ENCODE measurements at places on chromosomes 13 and 19.

DNA sequence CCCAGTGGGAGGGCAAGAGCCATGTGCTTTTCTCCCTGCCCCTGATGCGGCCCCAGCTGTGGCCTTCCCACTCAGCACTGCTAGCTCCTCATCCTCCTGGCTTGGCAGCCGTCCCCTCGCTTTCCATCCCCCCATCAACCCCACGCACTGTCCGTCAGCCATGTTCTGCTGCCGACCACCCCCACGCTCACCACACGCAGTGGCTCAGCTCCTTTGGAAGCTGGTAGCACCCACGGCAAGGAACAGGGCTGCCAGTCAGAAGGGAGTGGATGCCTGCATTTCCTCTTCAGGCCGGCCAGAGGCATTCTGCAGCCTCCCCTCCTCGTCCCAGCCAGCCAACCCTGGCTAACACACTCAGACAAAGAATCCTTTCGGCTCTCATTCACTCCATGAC lies 6.3 kb downstream of the CALM3 start:
- no peak for DNase-seq

GRCh38 chr13:110652231-110652730 lies 36.9 kb downstream of the NAXD start:
- DNase-seq: no peak

GRCh38 chr19:33946535-33947264 lies 150.0 kb downstream of the KCTD15 start:
- no peak for DNase-seq

GRCh38 chr13:108269601-108270328 lies at the start of gene TNFSF13B:
TSS of gene TNFSF13B (plus strand) at chr13:108269718. CDS start at chr13:108269896, 178 bp downstream.
- DNase-seq: peak; percentile 46

GRCh38 chr13:99969453-99969918 lies 2.1 kb downstream of the ZIC5 start:
- no peak for DNase-seq

GRCh38 chr19:750640-751423 lies at the start of gene MISP:
TSS of gene MISP (plus strand) at chr19:751112. CDS start at chr19:756947, 5,835 bp downstream.
- DNase-seq: no peak

GRCh38 chr13:29859971-29860370 lies 9.6 kb upstream of the UBL3 start:
- DNase-seq: peak; percentile 89

DNA sequence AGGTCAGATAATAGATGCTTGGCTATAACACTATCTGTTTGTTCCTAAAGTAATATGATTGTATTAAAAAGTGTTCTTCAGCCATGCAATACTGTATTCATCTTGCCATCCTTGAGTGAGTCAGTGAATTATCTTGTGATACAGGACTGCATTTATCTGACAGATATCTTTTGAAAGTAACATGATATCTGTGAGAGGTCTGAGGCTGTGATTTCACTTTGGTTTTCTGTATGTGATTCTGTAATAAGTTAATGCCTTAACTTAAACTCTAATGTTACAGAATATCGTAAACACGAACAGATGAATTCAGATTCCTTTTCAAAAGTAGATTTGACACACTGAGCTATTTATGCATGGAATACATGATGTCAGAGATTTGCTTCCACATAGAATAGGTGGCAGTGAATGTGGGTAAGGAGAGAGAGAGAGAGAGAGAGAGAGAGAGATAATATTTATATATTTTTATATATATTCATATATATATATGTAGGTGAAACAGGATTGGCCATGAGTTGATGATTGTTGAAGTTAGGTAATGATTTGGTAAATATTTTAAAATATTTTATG lies 97.9 kb upstream of the RNF113B start:
- no peak for DNase-seq

DNA sequence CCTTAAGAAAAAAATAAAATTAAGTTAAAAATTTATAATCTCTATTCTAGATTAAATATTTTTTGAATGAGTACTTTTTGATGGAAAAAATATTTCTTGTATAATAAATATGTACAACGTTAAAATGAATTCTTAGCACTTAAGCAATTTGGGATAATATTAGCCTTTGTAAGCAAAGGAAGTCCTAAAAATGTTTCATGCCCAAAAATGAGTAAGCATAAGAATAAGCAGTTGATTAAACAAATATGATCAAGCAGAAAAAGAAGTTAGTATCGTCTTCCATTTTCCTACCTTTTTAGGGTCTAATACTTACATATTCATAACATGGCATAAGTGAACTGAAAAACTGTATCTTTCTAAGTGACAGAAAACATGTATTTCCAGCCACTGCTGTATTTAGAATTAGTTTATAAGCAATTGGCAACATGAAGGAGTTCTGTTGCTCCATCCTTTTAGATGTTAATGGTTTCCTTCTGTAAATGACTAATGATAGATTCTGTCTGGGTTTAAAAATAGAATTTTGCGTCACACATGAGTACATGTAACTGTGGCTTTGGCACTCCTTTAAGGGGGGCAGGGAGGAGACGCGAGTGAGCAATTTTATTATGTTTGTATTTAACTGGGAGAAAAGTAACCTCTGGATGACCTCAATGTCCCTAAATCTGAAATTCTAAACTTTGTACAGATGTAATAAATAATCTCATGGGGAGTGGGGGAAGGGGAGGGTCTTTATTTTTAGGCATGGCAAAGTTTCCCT lies 237.4 kb downstream of the RGCC start:
- DNase-seq: peak; percentile 98

- DNase-seq: peak; percentile 67
Measured at GRCh38 chr19:46976845-46977320, 42.8 kb upstream of the NPAS1 start.

DNA sequence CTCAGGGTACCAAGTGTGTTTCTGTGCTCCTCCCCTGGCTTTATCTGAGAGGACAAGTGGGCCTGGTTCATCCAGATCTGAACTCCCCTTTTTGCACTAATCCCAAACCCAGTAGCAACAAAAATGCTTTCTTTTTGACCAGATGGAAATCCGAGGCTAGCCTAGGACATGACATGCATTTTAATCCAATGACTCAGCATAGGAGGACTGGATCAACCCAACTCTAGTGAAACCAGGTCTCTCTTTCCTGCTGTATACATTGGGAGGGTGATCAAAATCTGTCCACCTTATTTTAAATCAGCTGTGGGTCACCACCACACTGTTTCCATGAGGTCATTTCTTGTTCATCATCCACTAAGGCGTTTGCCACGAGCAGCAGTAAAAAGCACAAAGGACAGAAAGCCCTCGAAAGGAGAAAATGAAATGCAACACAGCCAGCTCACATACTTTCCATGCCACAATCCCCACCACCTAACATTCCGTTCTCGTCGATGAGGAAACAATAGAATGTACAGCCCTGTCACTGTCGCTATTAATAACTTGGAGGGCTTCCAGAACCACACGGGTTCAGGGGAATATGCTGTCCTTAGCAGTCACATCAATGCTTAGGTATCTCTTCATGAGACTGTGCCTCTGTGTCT lies 543.0 kb downstream of the IRS2 start:
- peak; percentile 88 for DNase-seq

DNA sequence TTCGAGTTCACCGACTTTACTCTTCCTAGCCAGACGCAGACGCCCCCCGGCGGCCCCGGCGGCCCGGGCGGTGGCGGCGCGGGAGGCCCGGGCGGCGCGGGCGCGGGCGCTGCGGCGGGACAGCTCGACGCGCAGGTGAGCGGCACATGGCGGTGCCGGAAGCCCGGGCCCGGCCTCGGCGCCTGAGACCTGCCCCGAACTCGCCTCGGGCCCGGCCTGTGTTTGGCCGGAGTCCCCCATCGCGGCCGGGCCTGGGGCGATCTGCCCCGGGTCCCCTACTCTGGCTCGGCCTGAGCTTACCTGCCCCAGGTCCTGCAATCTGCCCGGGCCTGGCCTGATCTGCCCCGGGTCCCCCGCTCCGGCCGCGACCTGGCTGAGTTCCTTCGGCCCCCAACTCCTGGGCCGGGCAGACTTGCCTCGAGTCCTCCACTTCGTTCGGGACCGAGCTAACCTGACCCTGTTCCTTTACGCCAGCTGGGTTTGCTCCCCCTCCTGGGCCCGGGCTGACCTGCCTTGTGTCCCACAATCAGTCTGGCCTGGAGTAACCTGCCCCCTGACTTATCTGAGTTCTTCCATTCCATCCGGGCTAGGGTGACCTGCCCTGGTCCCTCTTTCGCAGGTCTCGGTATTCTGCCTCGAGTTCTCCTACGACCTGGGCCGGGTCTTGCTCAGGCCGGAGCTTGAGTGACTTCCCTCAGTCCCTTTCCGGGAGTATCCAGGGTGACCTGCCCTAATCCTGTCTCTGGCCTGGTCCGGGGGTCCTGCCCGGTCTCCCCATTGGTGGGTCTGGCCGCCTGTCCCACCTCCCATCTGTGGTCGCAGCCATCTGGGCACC lies 764 bp downstream of the UPF1 start:
- peak; percentile 27 for DNase-seq

- DNase-seq: no peak
Measured at GRCh38 chr13:104987621-104988020, 1547.8 kb downstream of the EFNB2 start.

Measured in fibroblast of mammary gland (primary cell).